ENCODE measurements at places on chromosomes 2 and 18.

DNA sequence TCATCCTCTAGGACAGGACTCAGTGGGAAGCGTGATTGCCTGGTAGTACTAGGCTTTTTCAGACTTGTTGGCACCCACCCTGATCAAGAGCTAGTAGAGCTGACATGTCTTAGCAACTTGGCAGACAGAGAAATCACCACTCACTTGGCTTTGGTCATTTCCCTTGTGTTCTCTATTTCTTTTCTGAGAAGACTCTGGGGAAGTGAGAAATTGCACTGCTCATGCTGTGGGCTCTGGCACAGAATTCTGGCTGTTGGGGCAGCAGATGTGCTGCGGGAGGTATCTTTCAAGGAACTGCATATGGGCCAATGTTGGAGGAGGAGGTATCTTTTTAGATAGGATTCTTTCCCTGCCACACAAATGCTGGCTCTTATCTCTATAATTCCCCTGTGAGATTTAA is 529.1 kb upstream of the MEX3C start:
- H3K4me1 ChIP-seq: no peaks in the 10 kb centered on the region
- no peaks in the 10 kb centered on the region for H3K36me3 ChIP-seq
- H3K4me3 ChIP-seq: no peak overlapping the region
- H3K27ac ChIP-seq: no peak overlapping the region
- no peak for DNase-seq

- DNase-seq: no peak
- peaks cover 11% of the 10 kb centered on the region for H3K36me3 ChIP-seq
- no peaks in the 10 kb centered on the region for H3K27me3 ChIP-seq
- H3K4me3 ChIP-seq: no peak overlapping the region
- peaks cover 47% of the 10 kb centered on the region for H3K4me1 ChIP-seq
Observed at GRCh38 chr2:191399601-191400000, 154.4 kb downstream of the MYO1B start.

DNA sequence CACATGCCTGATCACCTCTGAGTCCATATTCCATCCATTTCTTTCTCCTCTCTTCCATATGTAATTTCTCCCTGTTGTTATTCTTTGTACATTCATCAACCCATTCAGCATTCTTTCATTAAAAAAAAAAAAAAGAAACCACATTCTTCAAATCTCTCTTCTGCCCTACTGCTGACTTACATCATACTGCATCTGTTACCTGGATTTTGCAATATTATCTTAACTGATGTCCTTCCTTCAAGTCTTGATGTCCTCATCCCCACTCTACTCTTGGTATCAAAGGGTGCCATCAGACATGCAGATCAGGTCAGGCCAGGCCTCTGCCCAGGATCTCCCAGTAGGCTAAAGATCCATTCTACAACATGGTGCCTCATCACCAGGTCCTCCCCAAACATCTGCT is 90.6 kb downstream of the SGPP2 start:
- H3K27ac ChIP-seq: no peak overlapping the region
- H3K27me3 ChIP-seq: peaks cover 5% of the 10 kb centered on the region
- H3K4me1 ChIP-seq: peaks cover 17% of the 10 kb centered on the region
- no peak overlapping the region for H3K4me3 ChIP-seq
- no peak for DNase-seq

GRCh38 chr2:157427003-157427921 is 16.6 kb downstream of the CYTIP start:
- no peak overlapping the region for H3K27ac ChIP-seq
- DNase-seq: no peak
- H3K4me3 ChIP-seq: no peak overlapping the region
- H3K4me1 ChIP-seq: no peaks in the 10 kb centered on the region
- H3K27me3 ChIP-seq: no peaks in the 10 kb centered on the region

DNA sequence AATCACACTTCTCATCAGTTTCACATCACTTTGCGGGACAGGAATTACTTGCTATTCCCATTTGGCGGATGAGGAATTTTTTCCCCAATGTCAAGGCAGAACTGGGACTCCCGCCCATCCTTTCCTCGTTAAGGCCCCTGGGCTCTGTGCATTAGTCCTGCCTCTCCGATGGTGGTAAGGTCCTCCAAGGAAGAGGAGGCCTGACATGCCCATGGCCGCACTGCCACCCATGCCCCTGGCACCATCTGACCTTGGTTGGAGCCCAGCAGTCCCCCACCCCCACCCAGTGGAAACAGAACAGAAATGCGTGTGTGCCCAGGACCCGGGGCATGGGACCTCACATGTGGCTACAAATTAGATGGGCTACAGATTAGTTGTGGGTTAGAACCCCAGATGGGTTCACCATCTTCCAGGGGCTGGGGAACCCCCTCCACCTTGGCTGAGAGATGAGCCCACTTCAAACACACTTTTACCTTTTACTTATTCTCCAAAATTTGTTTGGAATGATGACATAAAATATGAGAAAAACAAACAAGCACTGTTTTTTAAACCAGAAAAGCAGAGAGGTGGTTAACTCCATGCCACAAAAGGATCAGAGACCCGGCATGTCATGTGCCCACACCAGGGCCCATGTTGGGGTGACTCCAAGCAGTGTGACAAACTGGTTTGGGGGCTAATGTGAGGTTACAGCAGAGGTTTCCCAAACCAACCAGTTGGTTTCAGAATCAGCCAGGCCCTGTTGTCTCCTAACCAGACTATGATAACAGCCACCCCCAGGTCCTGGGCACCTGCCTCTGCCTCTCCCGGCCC is 11.0 kb upstream of the DUSP2 start:
- H3K36me3 ChIP-seq: no peaks in the 10 kb centered on the region
- H3K4me1 ChIP-seq: peaks cover 15% of the 10 kb centered on the region
- no peaks in the 10 kb centered on the region for H3K27me3 ChIP-seq
- no peak for DNase-seq

Data from neural progenitor cell (in vitro differentiated cells).